Amniotic stem cell (primary cell): ENCODE measurements at places on chromosomes 13 and 19.

GRCh38 chr13:113862931-113863523, 849 bp downstream of the GAS6 start:
- no peak for DNase-seq

- DNase-seq = no peak
Observed at GRCh38 chr13:83731113-83731512, 151.2 kb downstream of the SLITRK1 start.

- no peak for DNase-seq
Observed at GRCh38 chr13:27549406-27549981, 70.8 kb downstream of the LNX2 start.

GRCh38 chr19:30169196-30169900, 202.8 kb upstream of the ZNF536 start:
- no peak for DNase-seq

DNA sequence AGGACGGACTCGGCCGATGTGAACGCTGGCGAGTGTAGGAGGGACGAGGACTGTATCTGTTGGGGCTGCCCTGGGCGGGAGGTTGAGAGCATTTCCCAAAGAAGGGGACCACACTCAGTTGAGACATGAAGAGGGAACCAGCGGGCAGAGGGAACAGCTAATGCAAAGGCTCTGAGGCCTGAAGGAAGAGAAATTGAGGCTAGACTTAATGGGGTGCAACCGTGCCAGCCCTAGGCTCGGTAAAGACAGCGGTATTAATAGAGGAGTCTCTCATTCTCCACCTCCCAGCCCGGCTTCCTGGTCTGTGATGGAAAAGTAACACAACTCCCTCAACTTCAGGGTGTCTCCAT, 1.1 kb downstream of the MPV17L2 start:
- DNase-seq = no peak

DNA sequence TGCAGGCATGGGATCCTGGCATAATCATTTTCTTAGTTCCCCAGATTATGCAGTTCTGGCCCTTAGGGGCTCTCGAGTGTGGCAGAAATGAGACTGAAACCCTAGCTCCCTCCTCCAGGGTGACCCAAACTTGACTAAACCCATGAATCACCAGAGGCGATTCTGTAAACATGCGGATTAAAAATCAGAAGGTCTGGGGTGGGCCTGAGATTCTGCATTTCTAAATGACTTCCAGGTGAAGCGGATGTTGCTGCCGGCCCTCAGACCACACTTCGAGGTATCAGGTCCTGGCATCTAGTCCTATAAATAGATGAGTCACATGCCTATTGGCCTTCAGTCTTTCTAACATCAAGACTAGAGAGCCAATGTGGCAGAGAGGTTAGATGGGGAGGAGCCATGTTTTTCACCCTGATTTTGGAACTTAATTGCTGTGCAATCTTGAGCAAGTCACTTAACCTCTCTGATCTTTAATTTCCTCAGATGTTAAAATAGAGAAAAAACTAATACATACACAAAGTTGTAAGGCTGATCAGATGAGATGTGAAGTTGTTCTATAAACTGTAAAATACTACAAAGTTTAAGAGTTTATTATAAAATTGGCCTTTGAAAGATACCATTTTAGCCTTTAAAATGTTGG, 431.2 kb downstream of the FOXO1 start:
- no peak for DNase-seq

GRCh38 chr13:114132419-114133121, at the start of gene RASA3:
Gene RASA3, minus strand, starts transcription at chr13:114132623. Its CDS starts 134 bp downstream, at chr13:114132489.
- peak; percentile 43 for DNase-seq

- no peak for DNase-seq
Observed at GRCh38 chr19:11405846-11406643, 13.1 kb downstream of the RGL3 start.

GRCh38 chr13:27631156-27631555, 9.5 kb downstream of the POLR1D start:
- DNase-seq = no peak

DNA sequence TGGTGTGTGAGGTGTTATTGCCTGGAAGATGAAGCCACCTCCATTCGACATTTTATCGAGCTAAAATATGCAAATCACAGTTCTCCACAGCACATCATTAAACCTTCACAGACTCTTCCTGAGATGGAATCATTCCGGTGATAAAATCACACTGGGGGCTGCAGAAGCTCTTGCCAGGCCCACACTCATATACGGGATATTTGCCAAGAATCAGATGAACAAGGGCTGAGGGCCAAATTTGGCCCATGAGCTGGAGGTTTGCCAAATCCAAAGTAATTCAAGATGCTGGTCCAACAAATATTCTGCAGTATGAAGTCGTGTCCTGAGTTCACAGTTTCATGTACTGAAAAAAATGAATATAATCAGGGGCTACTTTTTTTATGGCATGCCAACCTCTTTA, 16.7 kb upstream of the RXFP2 start:
- no peak for DNase-seq

DNA sequence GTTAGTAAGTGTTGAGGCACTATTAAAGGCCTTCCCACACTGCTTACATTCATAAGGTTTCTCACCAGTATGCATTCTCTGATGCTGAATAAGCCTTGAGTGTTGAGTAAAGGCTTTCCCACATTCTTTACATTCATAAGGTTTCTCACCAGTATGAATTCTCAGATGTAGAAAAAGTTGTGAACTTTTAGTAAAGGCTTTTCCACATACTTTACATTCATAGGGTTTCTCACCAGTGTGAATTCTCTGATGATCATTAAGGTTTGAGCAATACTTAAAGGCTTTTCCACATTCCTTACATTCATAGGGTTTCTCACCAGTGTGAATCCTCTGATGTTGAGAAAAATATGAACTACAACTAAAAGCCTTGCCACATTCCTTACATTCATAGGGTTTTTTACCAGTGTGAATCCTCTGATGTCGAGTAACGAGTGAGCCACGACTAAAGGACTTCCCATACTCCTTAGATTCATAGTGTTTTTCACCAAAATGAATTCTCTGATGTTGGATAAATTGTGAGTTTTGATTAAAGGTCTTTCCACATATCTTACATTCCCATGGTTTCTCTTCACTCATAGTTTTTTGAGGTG, 24.2 kb downstream of the ZNF829 start:
- DNase-seq = no peak

GRCh38 chr19:5851302-5851701, at the start of gene FUT3:
Gene FUT3, minus strand, starts transcription at chr19:5851449.
- no peak for DNase-seq

DNA sequence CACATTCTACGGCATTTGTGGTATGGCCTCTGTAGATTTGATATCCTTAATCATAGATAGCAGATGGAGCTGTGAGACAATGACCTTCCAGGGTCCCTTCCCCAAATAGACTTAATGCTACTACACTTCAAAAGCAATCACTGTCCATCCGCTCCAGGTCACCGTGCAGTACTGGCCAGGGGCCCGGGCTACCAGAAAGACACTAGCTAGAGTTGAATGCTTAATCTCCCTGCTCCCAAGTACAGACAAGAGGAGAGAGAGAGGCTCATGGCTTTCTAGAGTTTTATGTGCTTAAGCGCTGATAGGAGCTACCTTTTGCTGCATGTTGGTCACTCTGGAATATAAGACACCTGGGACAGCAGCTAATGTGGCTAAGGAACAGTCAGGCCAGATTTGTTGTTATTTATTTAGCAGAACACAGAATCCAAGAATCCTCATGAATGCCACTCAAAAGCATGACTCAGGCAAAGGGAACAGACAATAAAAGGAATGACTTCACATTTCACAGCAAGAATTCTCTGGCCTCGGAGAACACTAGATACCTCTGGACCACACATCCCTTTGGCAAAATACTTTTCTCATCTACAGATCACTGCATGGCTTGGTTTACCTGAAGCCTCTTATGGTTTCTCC, 165.0 kb downstream of the LACC1 start:
- no peak for DNase-seq
